ENCODE measurements at places on chromosomes 5 and 9. TPM values are rescaled to one million over a fixed set of nuclear protein-coding genes. Genes with fewer than 3 reads are reported as not detected.

DNA sequence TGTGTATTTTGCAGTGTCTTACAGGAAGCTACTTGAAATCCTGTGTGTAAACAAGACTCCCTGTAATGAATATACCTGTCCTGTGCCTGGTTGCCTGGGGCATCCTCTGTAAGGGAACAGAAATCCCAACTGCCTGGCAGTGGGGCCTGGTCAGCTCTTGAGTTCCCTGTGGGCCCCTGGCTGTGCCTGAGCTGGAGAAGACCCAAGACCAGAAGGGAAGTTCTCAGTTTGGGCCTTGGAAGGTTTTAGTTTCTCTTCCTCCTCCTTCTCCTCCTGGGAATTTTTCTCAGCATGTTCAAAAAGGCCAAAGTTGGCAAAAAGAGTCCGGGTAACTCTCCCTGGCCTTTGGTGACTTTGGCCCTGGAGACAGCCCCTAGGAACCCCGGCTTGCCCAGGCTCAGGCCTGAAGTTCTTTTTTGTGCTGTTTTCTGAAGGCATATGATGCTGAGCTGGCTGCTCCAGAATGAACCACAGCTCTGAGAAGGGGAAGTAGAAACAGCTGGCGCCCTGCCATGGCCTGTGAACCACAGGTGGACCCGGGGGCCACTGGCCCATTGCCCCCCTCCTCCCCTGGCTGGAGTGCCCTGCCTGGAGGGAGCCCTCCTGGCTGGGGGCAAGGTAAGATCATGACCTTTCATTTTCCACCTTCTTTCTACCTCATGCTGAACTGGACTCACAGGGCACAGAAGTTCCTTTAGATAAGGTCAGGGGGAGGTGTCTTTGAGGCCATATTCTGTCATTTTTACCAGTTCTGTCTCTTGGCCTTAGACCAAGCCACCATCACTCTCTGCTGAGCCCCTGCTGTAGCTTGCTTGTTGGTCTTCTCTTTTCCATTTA lies 5.8 kb downstream of the TMEM268 start:
- no peak for DNase-seq

DNA sequence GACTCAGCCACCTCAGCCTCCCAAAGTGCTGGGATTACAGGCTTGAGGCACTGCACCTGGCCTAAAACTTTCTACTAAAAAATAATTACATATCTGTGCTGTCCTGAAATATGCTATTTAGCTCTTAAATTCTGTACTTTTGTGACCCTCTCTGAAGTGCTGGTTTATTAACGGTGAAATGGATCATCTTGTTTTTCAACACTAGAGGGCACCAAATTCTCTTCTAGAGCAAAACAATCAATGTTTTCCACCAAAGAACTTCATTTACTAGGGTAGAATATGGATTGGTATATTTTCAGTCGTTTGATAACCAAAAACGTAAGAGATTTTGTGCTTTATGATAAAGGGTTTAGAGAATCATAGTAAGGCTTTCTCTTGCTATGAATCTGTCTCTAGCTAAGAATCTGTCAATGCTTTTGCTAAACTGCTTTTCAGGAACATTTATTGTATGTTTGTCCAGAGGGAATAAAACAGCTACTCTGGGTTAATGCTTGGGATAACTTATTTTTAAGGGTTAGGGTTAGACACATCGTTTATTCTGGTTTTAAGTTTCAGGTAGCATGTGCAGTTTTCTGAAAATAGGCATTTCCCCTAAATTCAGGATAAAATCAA lies 63.6 kb downstream of the RNF180 start:
- DNase-seq = peak; percentile 13

WDR38 gene
- 0.11 TPM for polyA plus RNA-seq

C5orf58 gene
- 0.59 TPM for polyA plus RNA-seq

DNA sequence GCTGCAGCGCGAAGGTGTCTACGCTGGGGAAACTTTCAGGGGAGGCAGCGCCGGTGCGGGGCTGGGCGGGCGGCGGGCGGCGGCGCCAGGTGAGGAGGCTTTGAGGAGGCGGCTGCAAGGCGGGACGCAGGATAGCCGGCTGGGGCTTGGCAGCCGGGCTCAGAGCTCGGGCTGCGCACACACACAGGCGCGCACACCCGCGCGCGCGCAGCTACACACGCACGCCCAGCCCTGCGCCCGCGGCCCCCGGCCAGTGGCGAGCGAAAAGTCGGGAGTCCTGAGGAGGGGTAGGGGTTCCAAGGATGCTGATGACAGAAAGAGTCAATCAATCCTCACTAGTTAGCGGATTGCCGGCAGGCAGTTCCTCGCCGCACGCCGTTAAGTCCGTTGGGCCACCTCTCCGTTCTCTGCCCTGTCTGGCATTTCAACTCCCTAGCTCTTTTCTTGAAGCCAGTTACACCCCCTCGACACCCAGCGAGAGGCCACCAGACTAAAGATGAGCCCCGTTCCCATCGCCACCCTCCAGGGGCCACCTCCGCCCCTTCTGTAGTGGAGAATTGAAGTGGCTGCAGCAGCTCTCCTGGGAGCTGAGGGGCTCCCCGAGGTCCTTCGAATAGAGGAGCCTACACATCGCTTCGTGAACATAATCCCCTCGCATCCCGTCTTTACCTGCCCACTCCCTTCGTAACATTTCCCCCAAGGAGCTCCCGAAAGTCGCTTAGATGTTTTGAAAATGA lies 1640.3 kb upstream of the C9orf72 start:
- no peak for DNase-seq

Measured in forelimb muscle (tissue), 1 donor.